Stimulated activated CD4-positive, alpha-beta T cell treated with anti-CD3 and anti-CD28 coated beads, TNF-alpha, amount 100 ng/mL, for 4 hours (primary cell): ENCODE measurements at places on chromosomes 16 and 17.

DNA sequence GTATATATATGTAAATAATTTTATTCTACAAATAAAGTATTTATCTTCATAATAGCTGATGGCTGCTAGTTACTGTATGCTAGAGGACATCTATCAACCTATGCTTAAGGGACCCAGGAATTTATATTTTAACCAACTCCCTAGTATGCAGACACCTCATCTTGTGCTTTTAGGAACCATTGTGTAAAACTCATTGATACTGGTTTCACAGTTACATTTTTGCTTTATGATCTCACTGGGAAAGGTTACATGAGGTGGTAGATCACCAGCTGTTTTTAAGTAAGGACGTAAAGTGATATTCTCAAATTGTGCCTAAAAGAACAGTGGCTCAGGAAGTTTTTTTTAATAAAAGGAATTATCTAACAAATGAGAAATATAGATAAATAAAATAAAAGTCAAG lies 56.4 kb downstream of the VMP1 start:
- no peak for DNase-seq

DNA sequence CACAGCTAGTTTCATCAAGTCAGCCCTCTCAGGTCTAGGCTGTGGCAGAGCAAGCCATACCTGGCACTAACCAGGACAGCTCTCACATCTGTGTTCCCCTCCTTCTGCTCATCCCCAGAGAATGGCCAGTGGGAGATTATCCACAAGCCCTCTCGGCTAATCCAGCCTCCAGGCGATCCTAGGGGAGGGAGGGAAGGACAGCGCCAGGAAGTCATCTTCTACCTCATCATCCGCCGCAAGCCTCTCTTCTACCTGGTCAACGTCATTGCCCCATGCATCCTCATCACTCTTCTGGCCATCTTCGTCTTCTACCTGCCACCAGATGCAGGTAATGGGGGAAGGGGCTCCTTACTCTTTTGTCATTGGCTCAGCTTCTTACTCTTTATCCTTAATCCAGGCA lies 3.6 kb downstream of the CHRNB1 start:
- no peak for DNase-seq

DNA sequence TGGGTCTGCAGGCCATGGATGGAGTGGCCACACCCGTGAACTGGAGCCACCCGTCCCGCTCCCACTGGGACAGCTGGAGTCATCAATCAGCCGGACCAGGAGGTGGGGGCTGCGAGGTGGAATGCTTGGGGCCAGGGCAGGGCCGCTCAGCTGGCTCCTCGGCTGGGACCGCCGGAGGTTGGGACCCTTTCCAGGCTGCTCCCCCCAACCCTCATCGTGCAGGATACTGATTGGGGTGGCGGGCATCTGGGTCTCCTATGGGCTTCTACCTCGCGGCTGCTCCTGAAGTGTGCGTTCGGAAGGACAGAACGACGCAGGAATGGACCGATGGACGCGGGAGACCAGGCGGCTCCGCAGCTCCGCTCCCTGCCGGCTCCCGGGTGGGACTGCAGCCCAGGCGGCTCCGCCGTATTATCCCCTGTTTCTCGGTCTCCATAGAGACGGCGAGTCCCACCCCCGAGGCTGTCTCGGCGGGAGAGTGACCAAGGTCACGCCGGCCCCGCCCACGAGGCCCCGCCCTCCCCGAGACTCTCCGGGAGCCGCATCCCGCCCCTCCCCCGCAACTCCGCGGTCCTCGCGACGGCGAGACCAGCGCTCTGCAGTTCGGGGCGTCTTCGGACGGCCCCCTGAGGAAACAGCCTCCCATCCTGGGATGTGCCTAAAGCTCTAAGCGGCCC lies at the start of gene TPPP3:
TPPP3 (minus strand) TSS at position 388 of the 677 bp plus-strand sequence. CDS start 2,387 bp downstream, outside the sequence.
- DNase-seq: no peak

- DNase-seq: no peak
Measured at GRCh38 chr16:81318711-81319110, 3.9 kb downstream of the GAN start.

GRCh38 chr17:63529711-63530556 lies 6.8 kb downstream of the KCNH6 start:
- no peak for DNase-seq

DNA sequence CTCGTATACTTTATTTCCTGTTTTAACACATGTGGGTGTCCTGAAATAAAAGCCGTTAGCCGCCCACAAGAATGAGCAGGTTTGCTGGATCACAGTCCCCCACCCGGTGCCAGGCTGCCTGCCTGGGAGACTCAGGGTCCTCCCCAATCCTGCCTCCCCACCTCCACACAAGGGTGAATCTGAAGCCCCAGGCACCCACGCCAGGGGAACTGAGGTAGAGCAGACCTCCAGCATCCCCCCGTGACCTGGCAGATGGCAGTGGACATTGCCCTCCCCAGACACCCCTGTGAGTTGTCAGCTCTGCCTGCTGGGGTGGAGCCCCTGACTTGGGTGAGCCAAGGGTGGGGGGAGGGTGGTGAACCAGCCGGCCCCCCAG lies 114.8 kb downstream of the METRNL start:
- no peak for DNase-seq

DNA sequence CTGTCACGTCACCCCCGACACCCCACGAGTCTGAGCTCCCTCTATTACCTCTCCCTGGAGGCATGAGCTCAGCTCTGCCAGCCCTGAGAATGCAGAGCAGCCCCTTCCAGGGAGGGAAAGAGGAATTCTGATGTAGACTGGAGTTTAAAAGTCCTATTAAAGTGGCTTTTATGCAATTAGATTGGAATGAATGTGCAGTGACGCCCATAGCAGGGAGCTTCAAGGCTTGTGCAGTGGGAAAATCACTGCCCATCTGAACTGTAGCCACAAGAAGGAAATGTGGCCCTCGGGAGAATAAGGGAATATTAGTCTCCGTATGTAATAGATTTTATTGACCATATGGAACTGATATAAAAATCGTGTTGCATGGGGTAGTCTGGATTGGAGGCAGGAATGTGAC lies 66.9 kb downstream of the ZNF423 start:
- DNase-seq: no peak

GRCh38 chr17:55959756-55960155 lies 193.5 kb upstream of the ANKFN1 start:
- no peak for DNase-seq

DNA sequence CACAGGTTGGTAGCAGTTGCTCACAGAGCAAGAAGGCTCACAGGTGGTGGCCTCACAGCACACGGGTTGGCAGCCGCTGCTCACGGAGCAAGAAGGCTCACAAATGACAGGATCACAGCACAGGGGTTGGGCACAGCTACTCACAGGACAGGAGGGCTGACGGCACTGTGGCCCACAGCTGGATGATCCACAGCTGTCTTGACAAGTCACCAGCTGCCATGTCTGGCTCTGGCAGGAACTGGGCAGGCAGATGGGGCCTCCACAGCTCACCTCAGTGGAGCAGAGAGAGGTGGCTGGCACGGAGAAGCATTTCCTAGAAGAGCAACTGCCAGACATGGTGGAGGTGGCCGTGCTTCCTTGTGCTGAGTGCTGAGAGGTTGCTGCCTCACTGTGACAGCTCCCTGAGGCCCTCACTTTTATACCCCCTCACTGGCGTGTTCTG lies at the start of gene KRTAP16-1:
KRTAP16-1 (minus strand) TSS at position 392 of the 442 bp plus-strand sequence; CDS start at position 336, 56 bp downstream.
- no peak for DNase-seq

GRCh38 chr16:69763599-69763942 lies 1.4 kb downstream of the WWP2 start:
- DNase-seq: no peak

GRCh38 chr16:2233872-2234812 lies 2.1 kb upstream of the DNASE1L2 start:
- DNase-seq: no peak

- no peak for DNase-seq
Measured at GRCh38 chr16:14464192-14464591, 165.9 kb downstream of the PARN start.

DNA sequence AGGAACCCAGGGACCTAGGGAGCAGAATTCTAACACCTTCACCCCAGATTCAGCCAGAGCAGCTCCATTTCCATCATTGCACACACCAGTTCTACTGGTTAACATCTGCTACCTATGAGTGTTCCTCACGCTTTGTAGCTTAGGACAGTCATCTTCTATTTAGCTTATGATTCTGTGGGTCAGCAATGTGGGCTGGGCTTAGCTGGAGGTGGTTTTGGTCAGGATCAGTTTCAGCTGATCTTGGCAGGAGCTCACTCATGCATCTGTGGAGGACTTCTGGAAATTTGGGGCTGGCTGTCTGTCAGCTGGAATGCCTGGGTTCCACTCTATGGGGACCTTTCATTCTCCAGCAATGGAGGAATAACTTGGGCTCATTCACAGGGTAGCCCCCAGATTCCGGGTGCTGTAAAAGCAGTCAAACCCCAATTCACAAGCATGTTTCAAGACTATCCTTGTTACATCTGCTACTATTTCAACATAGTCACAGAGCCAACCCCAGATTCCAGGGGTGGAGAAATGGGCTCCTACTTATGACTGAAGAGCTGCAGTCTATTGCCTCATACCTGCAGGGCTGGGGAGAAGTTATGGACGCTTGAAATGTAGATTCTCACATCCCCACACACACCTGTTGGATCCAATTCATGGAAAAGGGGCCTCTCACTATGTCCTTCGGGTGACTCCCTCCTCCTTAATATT lies 3.4 kb upstream of the HP start:
- no peak for DNase-seq

- no peak for DNase-seq
Measured at GRCh38 chr16:74451951-74452758, 30.9 kb upstream of the CLEC18B start.

DNA sequence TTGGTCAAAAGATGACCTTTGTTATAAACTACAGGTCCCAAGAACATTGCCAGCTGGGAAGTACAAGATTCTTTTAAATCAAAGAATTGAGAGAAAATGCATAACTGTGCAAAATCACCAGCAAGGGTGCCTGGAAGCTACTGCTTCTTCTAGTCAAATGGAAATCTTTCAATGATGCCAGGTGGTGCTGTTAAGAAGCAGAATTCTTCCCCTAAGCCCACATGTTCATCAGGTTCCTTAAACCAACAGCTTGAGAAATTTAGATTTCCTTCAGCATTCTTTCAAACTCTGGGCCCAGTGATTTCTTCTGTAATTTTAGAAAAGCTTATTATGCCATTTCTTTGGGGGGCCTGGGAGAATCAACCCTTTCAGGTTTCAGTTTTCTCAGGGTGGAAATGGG lies 207.8 kb upstream of the WSCD1 start:
- DNase-seq: no peak

DNA sequence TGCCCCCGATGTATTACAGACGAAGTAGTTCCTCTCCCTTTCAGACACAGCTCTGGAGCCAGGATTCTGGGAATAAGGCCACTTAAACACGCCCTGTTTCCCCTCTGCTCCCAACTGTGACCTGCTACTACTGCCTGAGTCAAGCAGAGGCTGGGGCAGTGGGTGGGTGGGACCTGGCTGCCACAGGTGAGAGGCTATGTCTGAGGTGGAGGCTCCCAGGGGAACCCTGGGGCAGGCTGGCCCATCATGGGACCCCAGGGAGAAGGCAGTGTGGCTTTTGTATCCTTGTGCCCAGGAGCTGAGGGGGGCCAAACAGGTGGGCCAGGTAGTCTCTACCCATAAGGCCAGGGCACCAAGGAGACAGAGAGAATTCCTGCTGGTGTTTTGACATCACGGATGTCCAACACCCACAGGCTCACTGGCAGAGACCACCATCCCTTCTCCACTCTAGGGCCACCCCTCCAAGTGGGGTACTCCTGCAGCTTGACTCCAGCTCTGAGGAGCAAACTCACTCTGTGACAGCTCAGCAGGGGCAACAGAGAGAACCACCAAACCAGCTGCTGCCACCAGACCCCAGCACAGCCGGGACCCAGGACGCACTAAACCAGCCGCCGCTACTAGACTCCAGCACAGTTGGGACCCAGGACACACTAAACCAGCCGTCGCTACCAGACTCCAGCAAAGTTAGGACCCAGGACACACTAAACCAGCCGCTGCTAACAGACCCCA lies 105.3 kb upstream of the SMURF2 start:
- no peak for DNase-seq

GRCh38 chr17:2190014-2190413 lies 113.6 kb downstream of the SMG6 start:
- DNase-seq: no peak

DNA sequence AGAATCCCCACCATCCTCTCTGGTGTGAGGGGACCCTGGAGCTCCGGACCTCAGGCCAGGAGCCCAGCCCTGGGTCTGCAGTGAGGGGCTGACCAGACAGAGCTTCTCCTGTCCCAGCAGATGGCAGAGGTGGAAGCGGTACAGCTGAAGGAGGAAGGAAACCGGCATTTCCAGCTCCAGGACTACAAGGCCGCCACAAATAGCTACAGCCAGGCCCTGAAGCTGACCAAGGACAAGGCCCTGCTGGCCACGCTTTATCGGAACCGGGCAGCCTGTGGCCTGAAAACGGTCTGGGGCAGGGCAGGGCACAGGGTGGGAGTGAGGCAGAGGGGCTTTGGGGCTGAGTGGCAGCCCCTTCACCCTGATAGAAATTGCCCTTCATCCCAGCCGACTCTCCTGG lies 527 bp downstream of the UNC45B start:
- no peak for DNase-seq

DNA sequence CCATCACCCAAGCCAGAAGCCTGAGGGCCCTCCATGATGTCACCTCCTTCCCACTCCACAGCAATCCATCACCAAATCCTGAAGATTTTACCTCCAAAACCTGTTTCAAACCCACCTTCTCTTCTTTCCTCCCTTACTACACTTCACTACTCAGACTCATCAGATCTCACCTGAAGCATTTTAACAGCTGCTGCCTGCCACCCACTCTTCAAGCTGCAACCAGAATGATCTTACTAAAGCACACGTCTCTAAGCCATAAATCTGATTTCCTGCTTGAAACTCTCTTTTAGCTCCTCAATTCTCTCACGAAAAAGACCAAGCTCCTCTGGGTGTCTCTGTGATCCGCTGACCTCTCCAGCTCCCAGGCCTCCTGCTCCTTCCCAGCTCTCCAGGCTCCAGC lies 46.5 kb downstream of the CDK5R1 start:
- DNase-seq: no peak

DNA sequence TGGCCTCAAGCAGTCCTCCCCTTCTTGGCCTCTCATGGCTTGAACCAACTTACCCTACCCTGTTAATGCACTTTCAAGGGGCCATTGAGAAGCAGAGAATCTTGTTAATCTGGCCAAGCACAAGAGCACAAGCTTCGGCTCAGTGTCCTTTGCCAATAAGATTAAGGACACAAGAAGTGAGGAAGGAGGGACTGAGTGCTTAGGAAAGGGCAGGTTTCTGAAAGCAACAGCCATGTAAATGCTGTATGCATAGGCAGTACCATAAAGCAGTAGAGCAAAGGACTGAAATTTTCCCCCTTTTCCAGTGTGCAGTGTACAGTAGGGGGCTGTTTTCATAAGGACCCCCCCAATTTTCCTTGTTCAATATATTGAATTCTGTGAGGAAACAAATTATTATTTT lies 37.7 kb downstream of the IST1 start:
- no peak for DNase-seq
